SJSA1 (cell line): ENCODE measurements at places on chromosomes 13 and 19. TPM values are rescaled to one million over a fixed set of nuclear protein-coding genes. Genes with fewer than 3 reads are reported as not detected.

DNA sequence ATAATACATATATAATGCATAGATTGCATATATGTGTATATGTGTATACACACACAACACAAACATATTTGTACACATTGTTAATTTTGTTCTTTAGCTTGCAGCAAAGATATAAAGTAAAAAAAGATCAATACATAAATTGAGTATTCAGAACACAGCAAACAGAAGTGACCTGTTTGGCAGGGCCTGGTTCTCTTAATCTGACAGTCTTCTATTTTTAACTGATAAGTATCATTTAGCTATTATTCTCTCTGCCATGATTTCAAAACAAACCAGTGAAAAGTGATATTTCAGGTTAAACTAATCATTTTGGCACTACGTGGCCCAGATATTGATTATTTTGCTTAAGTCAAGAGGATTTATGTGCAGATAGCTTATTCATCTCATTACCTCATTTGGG, 309.4 kb downstream of the OXGR1 start:
- H3K4me3 ChIP-seq, result no peak overlapping the region
- no peak for DNase-seq
- H3K36me3 ChIP-seq, result no peaks in the 10 kb centered on the region
- H3K27me3 ChIP-seq, result no peaks in the 10 kb centered on the region
- H3K27ac ChIP-seq, result no peak overlapping the region
- H3K4me1 ChIP-seq, result no peaks in the 10 kb centered on the region

DNA sequence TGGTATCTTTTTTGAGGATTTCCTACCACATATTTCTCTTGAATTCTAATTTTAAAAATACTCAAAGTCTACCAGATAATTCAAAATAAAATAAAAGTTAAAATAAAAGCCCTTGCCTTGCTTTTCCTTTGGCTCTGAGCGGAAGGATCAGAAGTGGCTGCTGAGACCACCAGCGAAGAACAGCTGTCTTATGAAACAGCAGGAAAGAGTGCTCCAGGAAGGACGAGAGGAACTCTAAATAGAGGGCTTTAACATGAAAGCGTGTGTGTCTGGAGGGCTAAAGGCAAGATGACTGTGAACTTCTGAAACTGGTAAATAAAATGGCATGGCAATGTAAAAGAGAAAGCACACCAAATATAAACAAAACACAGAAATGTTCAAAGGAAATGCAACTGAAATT, 521.5 kb upstream of the SPRY2 start:
- H3K4me3 ChIP-seq, result no peak overlapping the region
- H3K4me1 ChIP-seq, result peaks cover 19% of the 10 kb centered on the region
- no peaks in the 10 kb centered on the region for H3K27me3 ChIP-seq
- H3K36me3 ChIP-seq, result no peaks in the 10 kb centered on the region
- DNase-seq, result peak; percentile 90

- H3K36me3 ChIP-seq, result no peaks in the 10 kb centered on the region
- H3K4me1 ChIP-seq, result no peaks in the 10 kb centered on the region
- H3K4me3 ChIP-seq, result no peak overlapping the region
- H3K27ac ChIP-seq, result no peak overlapping the region
These were observed 31.3 kb upstream of the CEBPA start for GRCh38 chr19:33333642-33334041.

GRCh38 chr19:7783991-7784423, 21.0 kb downstream of the CLEC4M start:
- H3K4me1 ChIP-seq, result no peaks in the 10 kb centered on the region
- no peak overlapping the region for H3K27ac ChIP-seq
- H3K27me3 ChIP-seq, result peaks cover 16% of the 10 kb centered on the region
- H3K4me3 ChIP-seq, result no peak overlapping the region
- DNase-seq, result no peak

SIGLEC12 gene
- not detected in 2 replicates for total RNA-seq
